ENCODE measurements at places on chromosomes 11 and 22.

- no peak for DNase-seq
These were observed 984.7 kb downstream of the BRD1 start for GRCh38 chr22:48842976-48843375.

DNA sequence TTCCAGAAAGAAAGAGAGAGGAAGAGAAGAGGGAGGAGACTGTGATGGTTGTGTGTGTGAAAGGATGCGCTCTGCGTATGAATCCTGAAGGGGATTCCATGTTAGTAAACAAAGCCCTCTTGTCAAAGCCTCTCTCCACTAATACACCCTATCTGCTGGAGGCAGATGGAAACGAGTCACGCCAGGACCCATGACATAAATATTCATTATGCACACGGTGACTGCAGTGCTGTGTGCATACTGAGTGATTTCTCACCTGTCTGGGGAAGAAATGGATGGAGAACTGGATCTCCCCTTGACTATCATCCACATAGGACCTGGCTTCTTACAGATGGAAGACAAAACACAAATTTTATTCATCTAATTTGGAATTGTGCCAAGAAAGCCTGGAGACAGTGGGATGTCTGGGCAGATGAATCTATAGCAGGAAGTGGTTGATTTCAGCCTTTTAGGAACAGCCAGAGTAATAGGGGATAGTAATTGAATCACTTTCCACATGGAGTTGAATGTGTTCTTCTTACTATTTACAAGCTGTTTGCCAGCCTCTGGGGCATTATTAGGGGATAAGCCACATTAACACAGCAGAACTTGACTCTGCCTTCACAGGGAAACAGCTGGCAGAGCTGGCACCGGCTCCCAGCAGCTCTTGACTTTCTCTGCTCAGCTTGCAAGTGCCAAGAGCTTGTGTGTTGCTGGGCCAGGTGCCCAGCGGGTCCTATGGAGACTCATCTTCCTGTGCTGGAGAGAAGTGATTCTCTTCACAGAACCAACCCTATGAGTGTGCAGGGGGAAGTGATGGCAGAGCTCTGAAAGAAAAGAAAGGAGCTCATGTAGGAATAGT lies 9.0 kb downstream of the MTNR1B start:
- no peak for DNase-seq

GRCh38 chr11:130834886-130835285 lies 81.4 kb downstream of the SNX19 start:
- DNase-seq = no peak

GRCh38 chr11:119520966-119521365 lies 98.0 kb upstream of the THY1 start:
- DNase-seq = no peak

GRCh38 chr11:22792497-22792896 lies 37.1 kb downstream of the SVIP start:
- DNase-seq = no peak

DNA sequence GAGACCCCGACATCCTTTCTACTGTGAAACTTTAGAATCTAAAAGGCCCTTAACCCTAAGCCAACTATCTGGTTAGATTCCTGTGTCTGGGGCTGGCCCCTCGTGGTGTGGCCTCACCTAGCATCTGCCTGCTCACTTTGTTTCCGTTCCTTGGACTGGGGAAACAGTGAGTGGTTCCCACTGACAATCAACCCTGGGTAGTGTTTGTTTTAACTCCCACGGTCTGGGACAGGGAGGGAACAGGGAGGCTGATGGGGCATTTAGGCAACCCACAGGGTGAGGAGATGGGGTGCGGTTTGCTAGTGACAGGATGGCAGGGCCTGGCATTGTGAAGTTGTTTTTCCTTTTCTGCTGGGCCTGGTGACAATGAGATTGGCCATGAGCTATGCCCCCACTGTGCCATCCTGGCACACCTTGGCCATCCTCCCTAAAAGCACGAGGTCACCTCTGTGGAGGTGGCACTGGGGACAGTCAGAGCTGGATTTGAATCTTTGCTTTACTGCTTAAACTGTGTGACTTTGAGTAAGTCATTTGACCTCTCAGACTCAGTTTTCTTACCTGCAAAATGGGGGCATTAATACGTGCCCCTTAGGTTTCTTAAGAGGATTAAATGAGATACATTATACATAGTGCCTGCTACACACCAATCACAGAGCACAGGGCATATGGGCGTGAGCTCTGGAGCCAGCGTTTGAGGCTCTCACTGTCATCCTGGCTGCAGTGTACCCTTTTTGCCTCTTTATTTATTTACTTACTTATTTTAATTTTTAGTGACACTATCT lies 31.4 kb downstream of the CHRDL2 start:
- DNase-seq = no peak

- no peak for DNase-seq
These were observed 38.1 kb upstream of the LDLRAD3 start for GRCh38 chr11:35905646-35906276.

DNA sequence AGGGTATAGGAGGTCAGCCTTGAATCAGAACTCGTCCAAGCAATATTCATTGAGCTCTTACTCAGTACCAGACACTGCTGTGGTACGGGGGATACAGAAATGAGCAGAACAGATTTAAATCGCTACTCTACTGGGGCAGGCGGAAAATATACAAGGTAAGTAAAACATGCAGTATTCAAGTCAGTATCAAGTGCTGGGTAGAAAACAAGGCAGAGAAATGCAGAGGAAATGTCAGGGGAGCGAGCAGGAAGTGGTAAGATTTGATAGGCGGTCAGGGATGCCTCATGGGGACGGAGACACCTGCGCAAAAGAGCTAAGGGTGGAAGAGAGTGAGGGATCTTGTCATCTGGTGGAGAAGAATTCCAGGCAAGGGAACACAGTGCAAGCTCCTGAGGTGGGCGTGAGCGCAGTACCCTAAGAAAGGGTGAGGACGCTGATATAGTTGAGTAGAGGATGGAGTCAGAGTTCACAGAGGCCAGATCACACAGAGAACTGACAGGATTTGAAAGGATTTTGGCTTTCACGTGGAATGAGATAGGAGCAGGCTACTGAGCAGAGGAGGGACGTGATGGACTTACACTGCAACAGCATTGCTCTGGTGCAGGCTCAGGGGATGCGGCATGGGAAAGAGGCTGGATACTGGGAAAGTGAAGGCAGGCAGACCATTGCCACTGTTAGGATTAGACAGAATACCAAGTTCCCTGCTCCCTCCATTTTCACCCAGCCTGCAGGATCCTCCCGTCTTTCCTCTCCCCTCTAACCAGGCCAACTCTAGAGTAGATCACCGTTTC lies 35.8 kb downstream of the SC5D start:
- DNase-seq = peak; percentile 52

DNA sequence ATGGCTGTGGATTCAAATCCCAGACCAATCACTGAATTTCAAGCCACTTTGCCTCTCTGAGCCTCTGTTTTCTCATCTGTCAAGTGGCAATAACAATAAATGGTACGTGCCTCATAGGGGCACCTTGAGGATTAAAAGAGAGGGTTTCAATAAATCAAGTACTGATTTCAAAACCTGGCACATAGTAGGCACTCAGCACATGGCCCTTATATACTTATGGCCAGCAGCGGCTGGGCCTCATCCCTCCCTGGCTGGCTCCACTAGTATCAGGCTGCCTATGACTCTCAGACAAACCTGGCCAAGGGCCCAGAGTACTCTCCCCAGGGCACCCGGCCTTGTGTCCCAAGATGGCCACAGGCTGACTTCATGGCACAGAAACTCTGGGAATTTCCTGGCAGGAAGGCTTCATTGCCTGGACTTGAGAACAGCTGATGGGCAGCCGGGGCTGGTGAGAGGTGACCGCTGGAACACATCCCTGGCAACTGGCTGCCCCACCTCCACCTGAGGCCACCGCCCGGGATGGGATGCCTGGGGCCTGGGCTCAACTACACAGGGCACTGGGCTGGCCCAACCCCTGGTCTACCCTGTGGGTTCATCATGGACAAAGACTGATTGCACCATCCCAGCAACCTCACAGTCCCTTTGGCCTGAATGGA lies 3.4 kb downstream of the FADS3 start:
- no peak for DNase-seq

DNA sequence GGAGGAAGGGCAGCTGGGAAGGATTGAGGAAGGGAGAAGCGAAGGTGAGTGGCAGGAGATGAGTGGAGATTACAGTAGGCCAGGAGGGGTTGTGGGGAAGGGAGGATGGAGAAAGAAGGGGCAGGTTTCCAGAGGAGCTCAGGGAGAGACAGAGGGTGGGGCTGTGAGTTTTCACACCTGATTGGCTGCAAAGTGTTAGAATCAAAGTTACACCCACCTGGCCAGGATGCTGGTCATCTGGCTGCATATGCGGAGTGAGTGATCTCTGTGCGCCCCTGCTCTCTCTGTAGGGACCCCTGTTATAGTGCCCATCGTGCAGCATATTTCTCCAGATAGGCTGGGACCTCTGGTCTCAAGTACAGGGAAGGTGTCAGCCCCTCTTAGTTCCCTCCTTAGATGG lies 18.3 kb downstream of the AMPD3 start:
- no peak for DNase-seq

Measured in CD4-positive, alpha-beta T cell treated with Interleukin-4 for 1 hour (primary cell).